ENCODE measurements at places on chromosomes 2 and 18. TPM values are rescaled to one million over a fixed set of nuclear protein-coding genes. Genes with fewer than 3 reads are reported as not detected.

Gene PTPN2
- total RNA-seq = 57.3 TPM

Gene GPR39
- total RNA-seq = not detected

Gene TRIB2
- 3.9 TPM for total RNA-seq

Gene CCDC85A
- not detected for total RNA-seq

Gene ACMSD
- total RNA-seq = not detected

Gene NOL4
- total RNA-seq = not detected

Gene LYPD6B
- total RNA-seq = not detected

Gene COL5A2
- total RNA-seq = 0.23 TPM

Gene CERS6
- total RNA-seq = 22.4 TPM

Gene SMYD1
- not detected for total RNA-seq

Gene DPP4
- total RNA-seq = 67.0 TPM

Gene TSGA10
- total RNA-seq = 3.4 TPM

Gene POTEJ
- total RNA-seq = not detected

Gene CCBE1
- not detected for total RNA-seq

- peaks cover 9% of the 10 kb centered on the region for H3K36me3 ChIP-seq
- H3K27me3 ChIP-seq = no peaks in the 10 kb centered on the region
- no peak overlapping the region for H3K4me3 ChIP-seq
- peaks cover 26% of the 10 kb centered on the region for H3K4me1 ChIP-seq
- no peak for DNase-seq
These were observed 36.6 kb upstream of the NDUFV2 start for GRCh38 chr18:9065864-9066263.

DNA sequence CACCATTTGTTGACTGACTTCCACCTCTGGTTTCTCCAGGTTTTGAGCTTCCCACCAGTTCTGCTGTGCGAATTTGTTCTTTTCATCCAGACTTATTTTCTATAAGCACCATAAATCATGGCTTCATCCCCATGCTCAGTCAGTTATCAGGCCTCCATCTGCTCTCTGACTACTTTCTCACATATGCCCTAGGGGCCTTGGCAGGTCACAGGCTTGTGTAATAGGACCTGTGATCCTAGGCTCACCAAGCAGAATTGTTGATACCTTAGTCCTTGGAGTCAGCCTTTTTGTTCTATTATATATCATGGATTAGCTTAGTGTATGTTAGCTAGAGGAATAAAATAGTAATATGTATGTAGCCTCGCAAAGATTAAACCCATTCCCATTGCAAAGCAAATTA lies 284.2 kb upstream of the TANK start:
- no peak for DNase-seq
- no peaks in the 10 kb centered on the region for H3K27me3 ChIP-seq
- no peaks in the 10 kb centered on the region for H3K4me1 ChIP-seq
- H3K27ac ChIP-seq = no peak overlapping the region

DNA sequence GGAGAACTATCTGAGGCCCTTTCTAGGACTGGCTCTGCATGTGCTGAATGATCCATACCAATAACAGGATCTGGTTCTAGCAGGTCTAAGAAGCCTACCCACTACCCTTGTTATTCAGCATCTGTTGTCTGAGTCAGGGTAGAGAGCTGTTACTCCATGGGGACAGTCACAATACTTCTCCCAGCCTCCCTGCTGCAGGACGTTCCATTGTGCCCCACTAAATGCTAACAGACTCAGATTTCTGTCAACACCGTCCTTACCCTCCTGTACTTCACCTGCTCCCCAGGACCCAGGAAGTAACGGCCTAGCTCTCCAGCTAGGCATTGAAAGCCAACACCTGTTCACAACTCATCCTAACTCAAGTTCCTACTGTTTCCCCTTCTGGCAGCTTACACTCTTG lies 719.7 kb upstream of the ID2 start:
- H3K4me3 ChIP-seq = no peak overlapping the region
- no peak for DNase-seq
- peaks cover 17% of the 10 kb centered on the region for H3K4me1 ChIP-seq
- H3K36me3 ChIP-seq = no peaks in the 10 kb centered on the region
- H3K27me3 ChIP-seq = no peaks in the 10 kb centered on the region

DNA sequence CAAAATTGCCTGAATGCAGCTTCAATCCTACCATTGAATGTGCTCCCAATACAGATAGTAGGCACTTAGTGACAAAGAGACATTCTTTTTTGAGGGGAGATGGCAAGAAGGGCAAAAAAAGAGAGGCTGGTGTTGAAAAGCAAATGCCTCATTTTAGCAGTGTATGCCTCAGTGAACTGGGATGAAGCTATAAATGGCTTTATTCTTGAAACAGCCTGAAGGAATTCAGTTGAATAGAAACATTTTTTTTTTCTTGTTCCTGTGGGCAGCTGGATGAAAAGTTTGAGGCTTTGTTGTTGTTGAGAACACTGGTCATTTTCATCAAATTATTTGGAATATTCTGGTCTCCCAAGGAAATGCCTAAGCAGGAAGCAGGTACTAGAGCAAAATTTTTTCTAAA lies 228.9 kb downstream of the RNF144A start:
- no peak for DNase-seq
- H3K4me3 ChIP-seq = no peak overlapping the region
- no peaks in the 10 kb centered on the region for H3K36me3 ChIP-seq
- no peaks in the 10 kb centered on the region for H3K27me3 ChIP-seq
- no peaks in the 10 kb centered on the region for H3K4me1 ChIP-seq

GRCh38 chr2:230678018-230678417 lies 34.6 kb upstream of the CAB39 start:
- H3K4me1 ChIP-seq = peaks cover 29% of the 10 kb centered on the region
- H3K4me3 ChIP-seq = no peak overlapping the region
- H3K27ac ChIP-seq = peak overlapping the region; percentile 31
- DNase-seq = no peak

DNA sequence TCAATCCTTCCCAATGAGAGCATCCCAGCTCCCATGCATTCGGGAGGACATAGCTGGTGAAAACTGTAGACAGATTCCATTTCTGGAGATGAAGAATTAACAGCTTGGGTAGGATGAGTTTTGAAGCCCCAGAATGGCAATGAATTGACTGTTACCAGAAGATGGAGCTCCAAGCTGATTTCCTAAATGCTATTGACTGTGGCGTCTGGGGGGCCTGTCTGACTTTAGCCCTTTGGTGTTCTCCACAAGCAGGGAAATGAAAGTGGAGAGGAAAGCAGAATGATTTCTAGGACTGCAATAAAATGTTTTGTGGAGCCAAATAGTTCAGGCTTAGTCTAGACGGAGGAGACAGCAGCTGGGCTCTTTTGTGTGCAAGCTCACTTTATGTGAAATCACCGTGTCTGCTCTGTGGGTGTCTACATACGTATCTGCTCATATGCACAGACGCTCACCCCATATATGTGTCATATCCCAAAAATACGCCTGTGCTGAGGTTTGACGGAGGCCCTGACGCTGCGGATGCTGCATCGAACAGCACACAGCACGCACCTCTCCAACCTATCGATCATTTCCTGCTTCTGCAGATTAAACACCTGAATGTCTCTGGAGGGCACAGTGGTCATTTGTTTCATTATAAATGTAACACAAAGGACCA lies 166.4 kb upstream of the PXDN start:
- no peak for DNase-seq
- H3K27ac ChIP-seq = no peak overlapping the region
- H3K36me3 ChIP-seq = no peaks in the 10 kb centered on the region
- H3K4me1 ChIP-seq = no peaks in the 10 kb centered on the region

- no peak for DNase-seq
- H3K36me3 ChIP-seq = no peaks in the 10 kb centered on the region
- no peaks in the 10 kb centered on the region for H3K4me1 ChIP-seq
- no peak overlapping the region for H3K27ac ChIP-seq
- H3K4me3 ChIP-seq = no peak overlapping the region
These were observed 1.8 kb downstream of the NEU2 start for GRCh38 chr2:233034091-233034882.

DNA sequence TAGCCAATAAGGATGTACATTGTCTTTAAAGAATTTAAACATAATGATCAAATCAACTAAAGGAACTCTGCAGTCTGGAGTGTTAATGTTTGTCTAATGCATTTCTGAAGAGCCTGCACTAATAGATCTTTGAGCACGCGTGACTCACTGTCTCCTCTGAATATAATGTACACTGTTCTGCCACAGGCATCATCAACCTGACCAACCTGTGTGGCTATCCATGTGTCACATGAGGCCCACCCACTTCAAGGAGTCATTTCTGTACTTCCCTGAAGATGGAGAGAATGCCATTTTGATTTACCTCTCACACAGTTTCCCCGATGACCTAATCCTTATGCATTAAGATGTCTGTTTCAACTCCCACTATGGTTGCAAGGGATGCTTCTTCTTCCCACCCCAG lies 434.0 kb upstream of the SPHKAP start:
- no peaks in the 10 kb centered on the region for H3K27me3 ChIP-seq
- H3K4me3 ChIP-seq = no peak overlapping the region
- no peaks in the 10 kb centered on the region for H3K4me1 ChIP-seq
- no peak for DNase-seq
- H3K27ac ChIP-seq = no peak overlapping the region

GRCh38 chr18:50750546-50750945 lies 69.3 kb downstream of the MRO start:
- no peaks in the 10 kb centered on the region for H3K27me3 ChIP-seq
- H3K4me3 ChIP-seq = no peak overlapping the region
- H3K4me1 ChIP-seq = no peaks in the 10 kb centered on the region
- no peak overlapping the region for H3K27ac ChIP-seq
- no peak for DNase-seq
- H3K36me3 ChIP-seq = no peaks in the 10 kb centered on the region

- peaks cover 16% of the 10 kb centered on the region for H3K4me1 ChIP-seq
- peak; percentile 82 for DNase-seq
- H3K27ac ChIP-seq = peak overlapping the region; percentile 59
- peaks cover 13% of the 10 kb centered on the region for H3K27me3 ChIP-seq
- H3K36me3 ChIP-seq = no peaks in the 10 kb centered on the region
- peak overlapping the region; percentile 51 for H3K4me3 ChIP-seq
These were observed 18.5 kb upstream of the NTSR2 start for GRCh38 chr2:11688222-11689069.

DNA sequence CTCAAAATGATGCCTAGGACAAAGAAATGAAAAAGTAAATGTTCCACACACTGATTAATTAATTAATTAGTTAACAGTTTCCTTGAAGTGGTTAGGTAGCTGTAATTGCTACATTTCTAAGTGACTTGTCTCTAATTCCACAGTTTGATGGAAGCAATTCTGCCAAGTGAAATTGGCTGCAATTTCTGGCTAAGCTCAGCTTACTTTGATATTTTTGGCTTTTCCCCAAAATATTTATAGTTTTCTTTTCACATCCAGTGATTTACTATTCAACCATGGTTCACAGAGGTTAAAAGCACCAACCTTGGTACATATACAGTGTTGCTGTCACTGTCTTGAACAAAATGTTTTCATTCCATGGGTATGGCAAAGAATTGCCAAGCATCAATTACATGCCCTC lies 459.5 kb upstream of the CDH20 start:
- no peak for DNase-seq
- no peaks in the 10 kb centered on the region for H3K4me1 ChIP-seq
- no peak overlapping the region for H3K27ac ChIP-seq
- no peak overlapping the region for H3K4me3 ChIP-seq
- no peaks in the 10 kb centered on the region for H3K27me3 ChIP-seq

- no peak for DNase-seq
- no peak overlapping the region for H3K4me3 ChIP-seq
- H3K36me3 ChIP-seq = no peaks in the 10 kb centered on the region
- no peaks in the 10 kb centered on the region for H3K27me3 ChIP-seq
These were observed 442.7 kb upstream of the MEIS1 start for GRCh38 chr2:65992198-65992554.

DNA sequence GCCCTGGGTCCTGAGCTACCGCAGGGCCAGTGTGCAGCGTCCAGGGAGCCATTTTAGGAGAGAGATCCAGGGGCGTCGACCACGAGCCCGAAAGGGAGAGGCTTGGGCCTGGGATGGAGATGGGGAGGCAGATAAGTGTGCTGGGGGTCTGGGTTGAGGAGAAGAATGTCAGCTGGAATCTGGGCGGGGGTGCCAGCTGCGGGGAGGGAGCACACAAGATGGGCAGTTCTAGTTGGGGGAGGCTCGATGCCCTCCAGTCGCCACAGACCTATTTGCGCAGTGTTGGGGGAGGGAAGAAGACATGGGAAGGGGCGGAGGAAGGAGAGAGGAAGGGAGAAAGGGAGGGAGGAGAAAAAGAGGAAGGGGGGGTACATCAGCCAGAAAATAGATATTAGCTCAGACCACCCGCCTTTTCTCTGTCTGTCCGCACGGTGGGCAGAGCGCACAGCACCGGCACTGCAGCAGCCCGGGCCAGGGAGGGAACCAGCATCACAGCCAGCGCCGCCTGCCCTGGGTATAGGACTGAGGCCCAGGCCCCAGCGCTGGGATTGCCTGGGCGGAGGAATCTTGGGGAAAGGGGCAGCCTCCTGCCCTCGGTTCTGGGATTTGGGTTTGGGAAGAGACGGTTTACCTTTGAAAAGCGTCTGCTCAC lies 1.9 kb upstream of the HOXD11 start:
- no peak for DNase-seq
- no peak overlapping the region for H3K4me3 ChIP-seq
- H3K4me1 ChIP-seq = peaks cover 3% of the 10 kb centered on the region
- peaks cover 83% of the 10 kb centered on the region for H3K27me3 ChIP-seq
- H3K36me3 ChIP-seq = peaks cover 4% of the 10 kb centered on the region

GRCh38 chr2:15745350-15745749 lies 153.7 kb downstream of the DDX1 start:
- DNase-seq = no peak
- no peaks in the 10 kb centered on the region for H3K36me3 ChIP-seq
- H3K27ac ChIP-seq = no peak overlapping the region
- H3K27me3 ChIP-seq = peaks cover 9% of the 10 kb centered on the region

GRCh38 chr2:190553254-190553653 lies 18.7 kb upstream of the NEMP2 start:
- DNase-seq = no peak
- H3K27me3 ChIP-seq = no peaks in the 10 kb centered on the region
- H3K4me3 ChIP-seq = no peak overlapping the region
- H3K4me1 ChIP-seq = peaks cover 11% of the 10 kb centered on the region
- no peak overlapping the region for H3K27ac ChIP-seq

- peaks cover 43% of the 10 kb centered on the region for H3K4me1 ChIP-seq
- H3K4me3 ChIP-seq = peak overlapping the region; percentile 95
- H3K27me3 ChIP-seq = peaks cover 3% of the 10 kb centered on the region
- H3K36me3 ChIP-seq = peaks cover 11% of the 10 kb centered on the region
- H3K27ac ChIP-seq = peak overlapping the region; percentile 84
- DNase-seq = no peak
These were observed 1.6 kb downstream of the EPC2 start for GRCh38 chr2:148646231-148646559.

DNA sequence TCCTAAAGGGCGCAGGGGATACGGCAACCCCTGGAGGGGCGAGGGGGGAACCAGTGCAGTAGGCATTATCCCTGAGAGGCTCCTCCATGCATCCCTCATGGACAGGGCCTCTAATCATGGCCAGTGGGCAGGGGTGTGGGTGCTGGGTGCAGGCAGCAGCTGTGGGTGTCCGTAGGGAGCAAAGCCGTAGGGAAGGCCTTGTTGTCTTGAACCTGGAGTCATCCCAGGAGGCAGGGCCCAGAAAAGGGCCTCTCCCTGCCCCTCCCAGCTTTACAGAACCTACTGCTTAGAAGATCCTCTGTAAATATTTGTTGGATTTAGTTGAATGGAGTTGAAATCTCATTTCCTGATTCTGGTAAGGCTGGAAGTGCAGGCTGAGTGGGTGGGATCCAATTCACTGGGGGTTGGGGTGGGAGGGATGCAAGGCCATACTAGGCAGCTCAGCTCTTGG lies 207.0 kb upstream of the HAAO start:
- DNase-seq = no peak
- no peak overlapping the region for H3K4me3 ChIP-seq
- no peak overlapping the region for H3K27ac ChIP-seq
- H3K27me3 ChIP-seq = peaks cover 4% of the 10 kb centered on the region
- H3K4me1 ChIP-seq = no peaks in the 10 kb centered on the region
- H3K36me3 ChIP-seq = no peaks in the 10 kb centered on the region

GRCh38 chr2:173210270-173211196 lies 134.9 kb downstream of the MAP3K20 start:
- peak overlapping the region; percentile 38 for H3K27ac ChIP-seq
- peaks cover 7% of the 10 kb centered on the region for H3K4me1 ChIP-seq
- peaks cover 3% of the 10 kb centered on the region for H3K27me3 ChIP-seq
- peaks cover 6% of the 10 kb centered on the region for H3K36me3 ChIP-seq

Measured in activated T-helper 2 cell treated with anti-CD3 and anti-CD28 coated beads, Interferon-gamma antibody, Interleukin-2, Interleukin-4, amounts not matched to agents 10 μg/mL and 5 μg/mL and 100 μg/mL, durations not matched to agents 14 hours and 24 hours and 36 hours (primary cell).